ENCODE measurements at places on chromosomes 1 and 21.

- no peak for DNase-seq
Measured at GRCh38 chr1:58870298-58870676, 86.4 kb upstream of the JUN start.

- DNase-seq: no peak
Measured at GRCh38 chr1:228511546-228512445, 24.6 kb downstream of the RNF187 start.

- no peak for DNase-seq
Measured at GRCh38 chr1:58104960-58105359, 441.6 kb downstream of the OMA1 start.

DNA sequence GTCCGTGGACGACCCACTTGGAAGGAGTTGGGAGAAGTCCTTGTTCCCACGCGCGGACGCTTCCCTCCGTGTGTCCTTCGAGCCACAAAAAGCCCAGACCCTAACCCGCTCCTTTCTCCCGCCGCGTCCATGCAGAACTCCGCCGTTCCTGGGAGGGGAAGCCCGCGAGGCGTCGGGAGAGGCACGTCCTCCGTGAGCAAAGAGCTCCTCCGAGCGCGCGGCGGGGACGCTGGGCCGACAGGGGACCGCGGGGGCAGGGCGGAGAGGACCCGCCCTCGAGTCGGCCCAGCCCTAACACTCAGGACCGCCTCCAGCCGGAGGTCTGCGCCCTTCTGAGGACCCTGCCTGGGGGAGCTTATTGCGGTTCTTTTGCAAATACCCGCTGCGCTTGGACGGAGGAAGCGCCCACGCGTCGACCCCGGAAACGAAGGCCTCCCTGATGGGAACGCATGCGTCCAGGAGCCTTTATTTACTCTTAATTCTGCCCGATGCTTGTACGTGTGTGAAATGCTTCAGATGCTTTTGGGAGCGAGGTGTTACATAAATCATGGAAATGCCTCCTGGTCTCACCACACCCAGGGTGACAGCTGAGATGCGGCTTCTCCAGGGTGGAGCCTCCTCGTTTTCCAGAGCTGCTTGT lies 32.4 kb downstream of the PRMT2 start:
- DNase-seq: peak; percentile 15

- DNase-seq: peak; percentile 32
Measured at GRCh38 chr1:35808450-35809113, 766 bp downstream of the AGO4 start.

- DNase-seq: no peak
Measured at GRCh38 chr1:21246905-21247642, 43.2 kb downstream of the ECE1 start.

DNA sequence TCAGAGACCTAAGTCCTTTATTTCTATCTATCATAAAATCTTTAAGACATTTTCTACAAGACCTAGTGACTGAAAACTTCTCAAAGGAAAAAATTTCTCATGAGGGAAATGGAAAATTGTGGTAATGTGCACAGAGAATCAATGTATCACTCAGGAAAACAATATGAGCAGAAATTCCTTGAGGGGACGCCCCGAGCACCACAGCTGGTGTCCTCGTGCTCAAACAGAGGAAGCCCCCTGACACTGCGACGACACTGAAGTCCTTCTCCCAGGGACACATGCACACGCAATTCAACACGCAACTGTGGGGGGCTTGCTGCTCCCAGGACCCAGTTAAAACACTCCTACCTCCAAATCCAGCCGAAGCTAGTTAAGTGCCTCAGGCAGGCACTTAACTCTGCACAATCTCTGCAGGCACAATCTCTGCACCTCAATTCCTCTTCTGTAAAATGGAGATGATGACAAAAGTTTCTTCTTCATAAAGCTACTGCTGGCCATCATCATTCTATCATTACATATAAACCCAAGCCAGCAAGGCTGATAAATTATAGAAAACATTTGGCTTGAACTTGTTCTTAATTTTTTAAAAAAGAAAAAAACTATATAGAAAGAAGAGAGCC lies 16.0 kb downstream of the ZBTB17 start:
- DNase-seq: peak; percentile 47

GRCh38 chr1:1917995-1918900 lies 831 bp downstream of the TMEM52 start:
- DNase-seq: no peak

- DNase-seq: no peak
Measured at GRCh38 chr1:2455757-2456156, 20.3 kb upstream of the PLCH2 start.

GRCh38 chr1:36384542-36385409 lies 948 bp downstream of the STK40 start:
- peak; percentile 31 for DNase-seq

GRCh38 chr1:6970221-6970620 lies 185.0 kb downstream of the CAMTA1 start:
- no peak for DNase-seq

DNA sequence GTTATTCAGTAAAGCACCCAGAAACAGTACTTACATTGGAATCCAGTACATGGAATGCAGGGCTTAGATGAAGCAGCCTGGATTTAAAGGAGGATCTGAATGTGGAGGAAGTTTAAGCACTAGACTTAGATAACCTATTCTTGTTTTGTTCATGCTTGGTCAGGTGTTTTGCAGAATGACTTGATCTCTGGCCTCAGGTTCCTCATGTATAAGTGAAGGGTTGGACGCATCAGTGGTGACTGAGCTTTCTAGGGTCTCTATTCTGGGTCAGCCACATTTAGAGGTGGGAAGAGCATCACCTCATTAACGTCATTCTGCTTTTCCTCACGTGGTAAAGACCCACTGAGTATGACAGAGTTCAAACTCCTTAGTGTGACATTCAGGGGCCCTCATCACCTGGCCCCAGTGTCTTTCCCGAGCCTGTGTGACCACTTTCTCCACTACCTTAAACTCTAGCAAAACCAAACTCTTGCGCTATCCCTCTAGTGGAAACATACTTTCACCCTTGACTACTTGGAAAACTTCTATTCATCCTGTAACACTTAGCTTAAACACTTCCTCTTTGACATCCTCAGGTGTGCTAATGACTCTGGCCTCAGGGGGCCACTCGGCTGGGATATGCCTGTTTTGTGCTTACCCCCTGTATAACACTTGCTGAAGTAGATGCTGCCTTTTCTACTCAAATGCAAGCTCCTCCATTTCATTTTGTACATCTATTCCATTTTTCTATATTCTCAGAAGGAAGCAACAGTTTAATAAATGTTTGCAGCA lies 871 bp upstream of the ERICH3 start:
- DNase-seq: no peak

GRCh38 chr1:11615090-11615489 lies 39.1 kb downstream of the FBXO2 start:
- no peak for DNase-seq

GRCh38 chr1:94714552-94714951 lies 105.6 kb upstream of the SLC44A3 start:
- no peak for DNase-seq

DNA sequence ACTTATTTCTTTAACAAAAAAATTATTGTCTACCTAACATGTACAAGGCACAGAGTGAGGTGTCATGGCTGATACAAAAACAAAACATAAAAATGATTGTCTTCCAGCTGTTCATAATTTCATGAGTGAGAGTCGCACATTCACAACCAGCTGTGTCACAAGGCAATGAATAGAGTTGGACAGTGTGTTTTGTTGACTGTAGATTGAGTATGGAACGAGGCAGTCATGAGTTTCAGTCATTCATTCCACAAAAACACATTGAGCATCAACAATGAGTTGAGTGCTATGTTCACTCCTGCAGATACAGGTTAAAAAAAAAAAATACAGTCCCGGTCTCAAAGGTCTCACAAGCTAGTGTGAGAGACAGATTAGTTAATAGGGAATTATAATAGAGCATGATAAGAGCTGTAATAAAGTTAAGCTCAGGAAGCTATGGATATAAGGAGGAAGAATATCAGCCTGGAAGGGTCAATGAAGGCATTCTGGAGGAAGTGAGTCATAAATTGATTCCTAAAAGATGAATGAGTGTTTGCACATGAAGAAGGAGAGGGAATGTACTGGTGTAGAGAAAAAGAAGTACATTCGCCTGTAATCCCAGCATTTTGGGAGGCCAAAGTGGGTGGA lies 47.8 kb upstream of the ARHGAP29 start:
- no peak for DNase-seq

DNA sequence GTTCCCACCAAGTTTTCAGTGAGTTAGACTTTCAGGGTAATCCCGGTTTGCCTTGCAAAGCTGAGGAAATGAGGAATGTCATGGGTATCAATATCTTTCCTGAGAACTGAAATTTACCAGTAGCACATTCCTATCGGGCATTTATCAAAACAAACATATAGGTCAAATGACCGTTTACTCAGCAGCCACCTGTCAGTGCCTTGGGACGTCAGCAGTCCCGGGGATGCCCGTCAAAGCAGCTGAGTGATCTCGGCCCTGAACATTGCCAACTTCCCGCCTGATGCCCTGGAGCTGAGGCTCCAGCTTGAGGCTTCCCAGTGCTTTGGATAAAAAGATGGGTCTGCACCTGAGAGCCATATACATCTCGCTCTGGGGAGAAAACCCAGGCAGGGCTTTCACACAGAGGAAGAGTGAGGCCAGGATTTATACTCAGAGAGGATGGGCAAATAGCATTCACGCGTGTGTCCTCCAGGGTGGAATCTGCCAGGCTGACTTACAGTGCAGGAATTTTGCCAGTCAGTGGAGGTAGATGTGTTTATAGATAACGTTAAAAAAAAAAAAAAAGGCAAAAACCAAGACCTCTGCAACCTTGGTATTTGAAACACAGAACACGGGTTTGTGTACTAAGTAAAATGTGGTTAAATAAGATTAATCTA lies 435.7 kb upstream of the VAMP3 start:
- DNase-seq: no peak

DNA sequence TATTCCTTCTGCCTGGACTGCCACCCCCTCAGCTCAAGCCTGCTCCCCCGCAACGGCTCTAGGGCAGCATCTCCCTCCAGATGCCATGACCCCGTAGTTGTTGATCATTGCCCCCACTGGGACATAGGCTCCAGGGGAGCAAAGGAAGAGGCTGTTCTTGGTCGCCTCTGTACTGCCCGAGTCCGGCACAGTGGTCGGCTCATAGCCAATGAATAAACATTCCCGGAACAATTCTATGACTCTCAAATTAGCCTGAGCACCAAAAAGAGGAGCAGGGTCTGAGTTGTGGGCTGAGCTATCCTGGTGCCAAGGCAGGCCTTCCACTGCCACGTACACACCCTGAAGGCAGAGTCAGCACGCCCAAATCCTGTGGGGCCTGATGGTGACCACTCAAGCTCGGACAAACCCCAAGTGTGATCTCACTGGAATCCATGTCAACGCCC lies 33.1 kb downstream of the CAPZB start:
- DNase-seq: no peak

GRCh38 chr1:40855513-40855912 lies 6.7 kb downstream of the CITED4 start:
- peak; percentile 34 for DNase-seq

DNA sequence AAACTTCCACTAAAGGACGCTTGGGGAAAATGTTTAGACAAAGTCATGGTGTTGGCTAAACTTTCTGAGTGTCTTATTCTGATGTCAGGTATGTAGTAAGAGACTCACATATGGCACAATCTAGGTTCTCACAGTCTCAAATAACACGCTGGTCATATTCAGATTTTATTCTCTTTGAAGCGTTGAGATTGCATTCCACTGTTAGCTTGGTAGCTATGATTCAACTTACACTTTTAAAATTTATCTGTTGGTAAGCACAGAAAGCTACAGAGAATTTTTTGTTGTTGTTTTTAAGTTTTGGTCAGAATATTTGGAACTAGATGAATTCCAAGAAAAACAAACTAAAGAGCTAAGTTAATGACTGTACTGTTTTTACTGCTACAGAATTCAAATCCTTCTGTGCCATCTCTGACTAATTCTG lies 126.7 kb downstream of the PRRX1 start:
- no peak for DNase-seq

DNA sequence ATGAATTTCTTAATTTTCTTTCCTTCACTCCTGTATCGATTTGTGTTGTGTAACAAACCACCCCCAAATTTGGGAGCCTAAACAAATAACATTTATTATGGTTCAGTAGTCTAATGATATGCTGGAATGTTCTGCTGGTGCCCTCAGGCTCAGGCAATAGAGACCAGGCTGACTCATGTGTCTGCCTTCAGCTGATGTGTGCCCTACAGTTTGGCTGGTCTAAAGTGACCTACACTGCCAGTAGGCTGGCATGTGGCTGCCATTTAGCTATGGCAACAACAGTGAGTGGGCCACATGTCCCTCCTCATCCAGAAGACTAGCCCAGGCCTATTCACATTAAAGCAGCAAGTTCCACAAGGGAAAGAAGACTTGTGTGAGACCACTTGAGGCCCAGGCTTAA lies 115.8 kb downstream of the PTPRC start:
- DNase-seq: no peak

DNA sequence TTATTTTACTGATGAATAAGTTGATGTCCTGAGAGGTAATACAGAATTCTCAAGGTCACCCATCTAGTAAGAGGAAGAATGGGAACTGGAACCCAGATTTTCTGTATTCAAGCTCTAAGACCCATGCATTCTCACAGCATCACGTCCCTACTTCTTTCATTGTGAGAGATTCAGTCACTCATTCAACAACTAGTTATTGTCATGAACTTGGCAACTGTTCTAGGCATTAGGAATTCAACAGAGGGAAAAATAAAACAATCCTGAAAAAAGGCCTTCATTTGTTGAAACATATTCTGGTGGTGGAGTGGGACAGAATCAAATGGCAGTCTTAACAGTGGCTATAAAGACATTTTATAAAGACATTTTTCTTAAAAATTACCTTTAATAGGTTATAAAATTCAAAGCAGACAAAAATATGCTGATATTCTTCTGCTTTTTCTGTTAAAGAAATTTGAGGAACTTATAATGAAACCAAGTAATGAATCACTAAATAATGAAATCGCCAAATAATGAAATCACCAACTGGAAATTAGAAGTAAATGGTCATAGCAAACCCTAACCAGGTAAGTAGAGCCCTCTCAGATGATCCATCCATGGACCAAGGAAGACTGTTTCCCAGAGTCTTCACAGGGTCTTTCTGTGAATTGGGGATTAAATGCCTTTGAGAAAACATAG lies 136.5 kb upstream of the DPYD start:
- no peak for DNase-seq

- no peak for DNase-seq
Measured at GRCh38 chr1:41648844-41649243, 164.4 kb upstream of the EDN2 start.

DNA sequence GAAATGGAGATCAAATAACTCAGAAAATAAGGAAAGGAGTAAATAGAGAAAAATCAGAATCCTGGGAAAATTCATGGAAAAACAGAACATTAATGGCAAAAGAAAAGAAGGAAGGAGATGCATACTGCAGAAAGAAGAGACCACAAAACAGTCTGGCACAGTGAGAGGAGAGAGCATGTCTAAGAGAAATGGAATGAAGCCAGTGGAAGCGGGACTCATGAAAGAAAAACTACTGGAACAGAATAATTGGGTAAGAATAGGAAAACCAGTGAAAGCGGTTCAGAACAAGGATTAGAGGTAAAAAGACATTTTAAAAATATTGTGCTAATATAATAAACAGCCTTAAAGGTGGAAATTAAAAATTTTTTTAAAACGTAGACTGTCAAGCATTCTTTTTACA lies 93.6 kb upstream of the GREM2 start:
- no peak for DNase-seq

Measured in activated CD4-positive, alpha-beta T cell treated with anti-CD3 and anti-CD28 coated beads for 48 hours (primary cell).